ENCODE measurements at places on chromosomes 1 and 21.

- no peak for DNase-seq
Measured at GRCh38 chr1:107272321-107272720, 131.5 kb downstream of the NTNG1 start.

DNA sequence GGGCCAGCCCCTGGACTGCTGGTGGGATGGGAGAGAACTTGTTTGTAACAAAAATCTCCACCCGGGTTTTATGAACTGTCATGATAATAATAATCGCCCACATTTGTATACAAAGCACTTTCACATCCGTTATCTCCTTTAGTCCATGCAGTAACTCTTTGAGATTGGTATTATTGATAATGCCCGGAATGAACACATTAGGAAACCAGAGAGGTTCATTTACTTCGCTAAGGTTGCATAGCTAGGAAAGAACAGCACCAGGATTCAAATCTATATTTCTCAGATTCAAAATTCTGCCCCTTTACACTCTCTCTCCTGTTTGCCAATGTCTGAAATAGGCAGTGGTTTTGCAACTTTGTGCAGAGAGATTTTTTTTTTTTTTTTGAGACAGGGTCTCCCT lies 131.4 kb downstream of the FOXD2 start:
- no peak for DNase-seq

DNA sequence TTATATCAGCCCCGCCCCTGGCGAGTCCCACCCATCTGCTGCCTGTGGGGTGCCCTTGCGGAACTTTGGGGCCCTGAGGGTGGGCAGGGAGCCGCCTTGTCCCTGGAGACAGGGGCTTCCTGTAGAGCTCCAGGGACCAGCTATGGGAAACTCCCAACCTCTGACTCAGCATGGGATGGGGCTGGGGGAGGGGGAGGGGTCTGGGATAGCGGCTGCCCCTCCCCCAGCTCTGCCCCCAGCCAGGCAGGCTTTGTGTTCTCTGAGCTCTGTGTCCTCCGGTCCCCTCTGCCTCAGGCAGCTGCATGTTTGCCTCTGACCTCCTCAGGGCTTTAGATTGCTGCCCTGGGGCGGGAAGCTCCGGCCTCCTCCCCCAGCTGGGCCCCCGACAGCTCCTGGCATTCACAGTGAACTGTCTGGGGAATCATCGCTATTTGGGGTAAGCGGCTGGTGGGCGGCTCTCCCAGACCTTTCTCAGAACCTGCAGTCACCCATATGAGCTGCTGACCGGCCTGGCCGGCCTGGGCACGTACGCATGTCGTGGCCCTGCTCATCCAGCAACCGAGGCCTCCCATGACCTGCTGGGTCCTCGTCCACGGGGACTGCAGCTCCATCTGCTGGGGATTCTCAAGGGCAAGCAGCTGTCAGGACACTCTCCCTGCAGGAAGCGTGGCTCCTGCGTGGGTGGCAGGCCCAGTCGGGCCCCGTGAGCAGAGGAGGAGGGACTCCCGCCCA lies 17.1 kb downstream of the ARHGEF16 start:
- no peak for DNase-seq

- no peak for DNase-seq
Measured at GRCh38 chr1:75708910-75709309, 15.6 kb upstream of the ACADM start.

GRCh38 chr1:29311352-29312030 lies 75.2 kb downstream of the PTPRU start:
- DNase-seq, result no peak

GRCh38 chr21:42453224-42453985 lies 42.6 kb downstream of the RSPH1 start:
- no peak for DNase-seq

GRCh38 chr1:32900371-32900955 lies 726 bp downstream of the TMEM54 start:
- no peak for DNase-seq

- no peak for DNase-seq
Measured at GRCh38 chr1:8027748-8028570, 1.9 kb upstream of the ERRFI1 start.

DNA sequence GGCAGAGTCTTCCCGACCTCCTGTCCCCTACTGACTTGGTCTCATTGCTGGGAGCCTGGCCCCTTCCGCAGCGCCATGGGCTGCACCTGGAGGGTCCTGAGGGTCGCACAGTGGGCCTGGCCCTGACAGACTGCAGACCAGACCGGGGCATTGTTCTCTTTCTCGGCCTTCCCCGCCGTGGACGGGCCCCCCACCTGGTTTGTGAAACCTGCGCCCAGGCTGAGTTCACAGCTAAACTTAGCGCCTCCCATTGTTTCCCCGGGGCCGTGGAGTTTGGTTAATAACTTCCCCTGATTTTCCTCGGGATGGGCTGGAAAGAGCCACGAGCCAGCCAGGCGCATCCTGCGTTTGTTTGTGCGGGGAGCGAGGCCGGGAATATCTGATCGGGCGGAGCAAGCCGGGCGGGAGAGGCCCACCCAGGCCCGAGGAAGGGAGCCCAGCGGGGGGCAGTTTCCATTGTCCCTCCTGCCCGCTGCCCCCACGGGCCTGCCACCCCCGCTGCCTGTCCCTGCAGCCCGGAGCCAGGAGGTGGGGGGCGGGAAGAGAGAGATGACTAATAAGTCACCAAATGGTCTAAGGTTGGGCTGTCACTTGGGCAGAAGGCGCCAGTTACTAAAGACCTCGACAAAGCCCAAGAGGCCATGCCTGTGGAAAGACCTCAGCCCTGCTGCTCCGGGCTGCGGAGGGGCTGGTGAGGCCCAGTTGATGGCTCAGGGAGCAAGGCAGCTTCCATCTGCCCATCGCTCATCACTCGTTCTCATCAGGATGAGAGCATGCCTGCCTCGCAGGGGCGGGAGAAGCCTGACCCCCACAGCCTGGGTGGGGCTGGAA lies 39.0 kb upstream of the ARHGEF16 start:
- no peak for DNase-seq

DNA sequence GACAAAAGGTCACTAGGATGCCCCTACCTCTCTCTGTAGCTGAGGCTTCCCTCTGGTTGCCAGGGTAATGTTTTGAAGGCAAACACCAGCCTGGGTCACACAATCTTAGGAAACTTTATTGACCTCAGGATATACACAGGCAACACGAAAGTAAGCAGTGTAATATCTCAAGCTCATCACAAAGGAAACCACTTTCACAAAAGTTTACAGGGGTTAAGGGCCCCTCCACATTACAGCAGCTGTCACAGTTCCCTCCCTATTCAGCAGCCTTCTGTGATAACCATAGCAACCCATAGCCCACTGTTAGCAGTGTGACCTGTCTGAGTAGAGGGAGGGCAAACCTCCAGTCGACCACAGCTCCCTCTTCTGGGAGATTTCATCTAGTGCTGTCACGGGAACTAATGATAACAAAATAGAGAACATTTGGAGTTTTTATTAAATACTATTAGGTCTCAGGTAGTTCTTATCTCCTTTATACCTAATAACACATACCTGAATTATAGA lies 149.8 kb downstream of the PTPRC start:
- no peak for DNase-seq

DNA sequence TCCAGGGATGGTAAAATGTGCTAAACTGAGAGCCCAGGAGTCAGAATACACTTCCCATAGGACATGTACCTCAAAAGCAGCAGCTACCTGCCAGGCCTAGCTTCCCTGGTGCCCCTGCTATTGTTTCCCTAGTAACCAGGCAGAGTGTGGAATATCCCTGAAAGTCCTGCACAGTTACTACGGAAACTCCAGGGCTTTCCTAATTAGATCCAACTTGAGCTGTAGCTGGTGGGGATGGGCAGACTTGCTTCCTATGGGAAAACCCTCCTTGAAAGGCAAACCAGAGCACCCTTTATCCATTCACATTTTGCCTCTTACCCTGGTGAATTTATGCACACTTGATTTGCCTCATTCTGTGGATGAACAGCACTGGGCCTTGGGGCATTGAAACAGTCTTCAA lies 559.9 kb upstream of the PBX1 start:
- DNase-seq, result no peak

- DNase-seq, result no peak
Measured at GRCh38 chr21:46061063-46061462, 36.8 kb upstream of the COL6A2 start.

GRCh38 chr1:6246497-6247467 lies 2.8 kb downstream of the HES3 start:
- peak; percentile 77 for DNase-seq

DNA sequence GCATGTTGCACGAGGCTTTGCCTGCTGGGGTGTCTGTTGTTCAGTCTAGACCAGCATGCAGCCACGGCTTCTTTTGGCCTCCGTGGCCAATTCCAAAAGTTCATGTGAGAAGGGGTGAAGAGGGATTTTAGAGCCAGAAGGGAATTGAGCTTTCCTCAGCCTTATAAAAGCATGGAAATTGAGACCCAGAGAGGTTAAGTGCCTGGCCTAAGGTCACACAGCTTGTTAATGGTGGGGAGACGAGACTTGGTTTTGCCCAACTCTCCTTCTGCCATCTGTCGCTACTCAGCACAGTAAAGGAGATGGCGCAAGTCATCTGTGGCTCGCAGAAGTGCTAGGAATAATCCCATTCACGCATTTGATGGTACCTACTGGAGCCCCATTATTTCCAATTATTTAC lies 25.7 kb downstream of the ZBTB18 start:
- DNase-seq, result no peak

- DNase-seq, result no peak
Measured at GRCh38 chr1:46646331-46646730, 21.8 kb downstream of the ATPAF1 start.

- no peak for DNase-seq
Measured at GRCh38 chr1:112540226-112540794, 31.5 kb downstream of the WNT2B start.

- no peak for DNase-seq
Measured at GRCh38 chr1:243267471-243267880, 11.6 kb downstream of the SDCCAG8 start.

DNA sequence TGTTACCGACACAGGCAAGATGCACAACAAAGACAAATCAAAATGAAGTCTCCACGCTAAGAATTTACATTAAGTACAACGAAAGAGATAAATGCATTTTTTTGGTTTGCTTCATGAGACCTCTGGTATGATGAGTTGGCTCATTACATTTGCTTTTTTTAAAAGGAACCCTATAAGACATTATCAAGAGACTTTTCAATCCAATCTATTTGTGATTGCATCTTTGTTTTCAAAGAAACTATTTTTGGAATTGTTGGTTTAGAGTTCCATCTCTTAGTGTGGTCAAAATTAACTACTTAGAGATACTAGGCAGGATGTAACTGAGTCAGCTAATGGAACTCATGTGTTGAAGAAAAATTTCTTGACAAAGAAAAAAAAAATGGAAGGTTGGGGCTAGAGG lies 200.1 kb downstream of the ZC3H11B start:
- DNase-seq, result no peak

GRCh38 chr1:214496126-214496525 lies 55.3 kb downstream of the PTPN14 start:
- DNase-seq, result no peak

DNA sequence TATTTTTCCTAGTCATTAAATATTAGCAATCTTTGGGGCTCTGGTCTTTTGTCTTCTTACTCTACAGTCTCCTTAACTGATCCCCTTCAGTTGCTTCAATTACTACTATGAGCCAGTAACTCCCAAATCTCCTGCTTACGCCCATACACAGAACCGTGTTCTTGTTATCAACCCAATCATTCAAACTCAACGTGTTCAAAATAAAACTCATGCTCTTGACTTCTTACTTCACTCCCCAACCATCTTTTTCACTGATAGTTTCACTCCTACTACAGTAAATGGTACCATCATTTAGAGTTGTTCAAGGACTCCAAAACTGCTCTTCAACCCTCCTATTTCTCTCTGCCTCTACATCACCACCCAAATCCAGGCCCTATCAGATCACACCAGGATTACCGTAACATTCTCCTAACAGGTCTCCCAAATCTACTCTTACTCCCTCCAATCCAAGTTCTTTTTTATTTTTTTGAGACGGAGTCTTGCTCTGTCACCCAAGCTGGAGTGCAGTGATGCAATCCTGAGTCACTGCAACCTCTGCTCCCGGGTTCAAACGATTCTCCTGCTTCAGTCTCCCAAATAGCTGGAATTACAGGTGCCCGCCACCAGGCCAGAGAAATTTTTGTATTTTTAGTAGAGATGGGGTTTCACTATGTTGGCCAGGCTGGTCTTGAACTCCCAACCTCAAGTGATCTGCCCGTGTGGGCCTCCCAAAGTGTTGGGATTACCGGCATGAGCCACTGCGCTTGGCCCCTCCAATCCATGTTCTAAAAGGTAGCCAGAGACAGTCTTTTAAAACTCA lies 3.0 kb downstream of the YARS1 start:
- DNase-seq, result no peak

DNA sequence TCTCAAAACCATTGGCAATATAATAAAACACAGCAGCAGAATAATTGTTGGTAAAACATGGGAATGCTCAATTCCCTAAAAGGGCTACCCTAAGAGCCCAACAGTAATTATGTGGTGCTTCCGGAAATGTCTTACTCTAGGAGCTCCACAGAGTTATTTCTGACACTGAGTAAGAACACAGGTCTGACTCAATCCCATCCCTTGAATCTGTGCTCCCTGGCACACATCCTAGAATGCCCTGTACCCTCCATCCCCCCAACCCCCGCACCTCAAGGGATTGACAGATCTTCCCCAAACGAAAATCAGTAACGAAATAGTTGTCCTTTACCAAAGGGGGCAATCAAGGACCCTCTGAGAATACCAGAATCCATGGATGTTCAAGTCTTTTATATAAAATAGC lies 71.9 kb downstream of the SMYD2 start:
- DNase-seq, result no peak

DNA sequence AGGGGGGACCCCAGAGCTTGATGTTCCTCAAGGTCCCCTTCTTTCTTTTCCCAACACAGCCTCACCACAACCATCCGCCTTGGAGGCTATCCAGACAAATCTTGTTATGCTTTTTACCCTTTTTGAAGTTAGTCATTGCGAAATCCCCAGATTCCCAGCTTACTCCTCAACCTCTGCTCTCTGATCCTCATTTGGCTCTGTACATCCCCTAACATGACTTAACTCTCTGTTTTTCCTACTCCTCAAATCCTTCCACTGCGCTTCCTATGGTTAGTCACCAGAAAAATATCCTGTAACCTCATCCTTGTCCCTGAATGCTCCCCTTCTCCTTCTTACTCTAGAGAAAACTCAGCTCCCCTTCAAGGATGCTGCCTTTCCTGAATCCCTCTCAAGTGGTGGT lies 189.1 kb upstream of the POU3F1 start:
- DNase-seq, result no peak
